Dorsolateral prefrontal cortex (tissue), 122 donors: ENCODE measurements at places on chromosomes 3 and 15.

DNA sequence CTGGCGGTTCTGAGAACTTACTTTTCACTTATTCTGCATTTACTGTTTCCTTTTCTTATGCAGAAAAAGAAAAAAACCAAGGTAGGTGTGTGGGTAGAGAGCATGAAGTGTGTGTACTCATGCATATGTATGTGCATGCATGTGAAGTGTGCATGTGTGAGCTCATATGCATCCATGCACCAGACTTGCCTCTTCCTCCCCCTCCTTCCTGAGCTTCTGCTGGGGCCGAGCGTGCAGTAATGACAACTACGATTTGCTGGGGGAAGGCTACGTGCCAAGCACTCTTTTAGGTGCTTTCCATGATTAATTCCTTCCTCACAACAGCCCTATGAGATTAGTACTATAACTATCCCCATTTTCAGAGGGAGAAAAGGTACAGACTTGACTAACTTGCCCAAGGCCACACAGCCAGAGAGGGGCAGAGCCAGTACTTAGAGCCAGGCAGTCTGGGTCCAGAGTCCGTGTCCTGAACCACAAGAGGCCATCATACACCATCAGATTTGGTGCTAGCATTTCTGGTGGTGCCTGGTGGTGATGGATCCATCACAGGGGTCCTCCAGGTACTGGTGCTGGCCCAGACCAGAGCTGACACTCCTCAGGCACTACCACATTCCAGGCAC, 46.7 kb downstream of the CAPN3 start:
- DNase-seq, result peak; percentile 20

DNA sequence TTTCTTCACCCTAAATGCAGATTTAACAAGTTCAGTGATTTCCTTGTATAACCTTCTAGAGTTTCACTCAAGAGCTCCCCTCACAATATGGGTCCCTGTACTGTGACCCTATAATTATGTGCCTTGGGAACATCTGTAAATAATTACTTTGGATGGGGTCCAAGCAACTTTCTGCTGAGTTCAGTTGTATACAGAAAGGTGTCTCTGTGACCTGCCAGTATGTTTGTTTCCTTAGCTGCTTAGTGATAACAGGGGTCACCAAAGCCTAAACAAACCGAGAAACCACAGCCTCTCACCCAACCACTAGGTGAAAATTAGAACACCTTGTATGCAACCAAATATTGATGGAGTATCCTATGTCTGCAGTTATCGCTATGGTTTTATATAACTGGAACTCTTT, 29.8 kb upstream of the SLC25A36 start:
- DNase-seq, result no peak

DNA sequence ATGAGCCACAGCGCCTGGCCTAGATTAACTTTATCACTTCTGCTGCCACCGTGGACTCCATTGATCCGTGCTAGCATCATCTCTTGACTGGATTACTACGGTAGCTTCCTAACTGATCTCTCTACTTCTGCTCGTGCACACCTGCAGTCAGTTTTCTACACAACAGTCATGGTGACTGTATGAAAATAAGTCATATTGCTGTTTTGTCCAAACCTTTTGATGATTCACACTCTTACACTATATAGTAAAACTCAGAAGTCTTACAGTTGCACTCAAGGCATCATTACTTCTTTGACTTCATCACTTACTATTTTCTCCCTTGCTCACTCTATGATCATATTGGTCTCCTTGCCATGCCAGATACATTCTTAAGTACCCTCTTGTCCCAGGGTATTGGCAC, 10.1 kb downstream of the PDCD6IP start:
- no peak for DNase-seq

DNA sequence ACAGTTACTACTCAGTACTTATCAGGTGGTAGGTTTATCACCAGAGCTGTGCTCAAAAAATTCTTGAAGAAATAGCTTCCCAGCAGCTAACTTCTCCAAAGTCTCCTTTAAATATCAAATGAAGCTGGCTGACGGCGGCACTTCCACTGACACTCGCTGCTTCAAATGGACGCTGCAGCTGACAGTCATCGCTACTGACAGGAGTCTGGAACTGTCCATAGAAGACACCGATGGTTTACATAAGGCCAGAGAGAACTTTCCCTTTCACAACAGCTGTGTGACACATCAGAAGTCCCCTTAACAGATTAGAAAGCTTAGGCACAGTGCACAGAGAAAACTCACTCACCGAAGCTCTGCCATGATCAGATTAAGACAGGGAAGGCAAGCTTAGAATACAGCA, 270.2 kb downstream of the SHOX2 start:
- no peak for DNase-seq

- no peak for DNase-seq
Measured at GRCh38 chr3:133295944-133296917, 103.6 kb upstream of the BFSP2 start.

- DNase-seq, result no peak
Measured at GRCh38 chr3:21256932-21257331, 494.1 kb downstream of the ZNF385D start.

GRCh38 chr3:183664913-183665381, 29.5 kb downstream of the KLHL24 start:
- DNase-seq, result no peak

DNA sequence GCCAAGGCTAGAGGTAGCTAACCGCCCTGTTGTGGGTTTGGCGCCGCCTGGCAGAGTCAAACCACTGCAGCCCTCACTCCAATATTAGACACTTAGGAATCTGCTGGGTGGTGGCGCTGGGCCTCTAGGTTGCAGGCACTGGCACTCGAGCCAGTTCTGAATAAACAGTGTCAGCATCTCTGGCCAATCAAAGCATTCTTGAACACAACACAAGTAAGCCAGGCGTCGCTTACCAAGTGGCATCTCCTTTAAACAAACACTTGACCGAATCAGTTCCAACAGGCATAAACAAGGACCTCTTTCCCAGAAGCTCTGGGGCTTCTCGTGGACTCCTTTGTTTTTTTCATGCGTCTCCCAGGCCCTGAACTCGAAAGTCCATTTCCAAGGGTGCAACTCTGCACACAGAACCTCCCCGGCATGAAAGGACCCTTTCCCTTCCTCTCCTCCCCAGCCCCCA, 82.3 kb downstream of the LRIG1 start:
- DNase-seq, result peak; percentile 74

GRCh38 chr3:8641472-8641871, 3.1 kb downstream of the SSUH2 start:
- DNase-seq, result no peak

DNA sequence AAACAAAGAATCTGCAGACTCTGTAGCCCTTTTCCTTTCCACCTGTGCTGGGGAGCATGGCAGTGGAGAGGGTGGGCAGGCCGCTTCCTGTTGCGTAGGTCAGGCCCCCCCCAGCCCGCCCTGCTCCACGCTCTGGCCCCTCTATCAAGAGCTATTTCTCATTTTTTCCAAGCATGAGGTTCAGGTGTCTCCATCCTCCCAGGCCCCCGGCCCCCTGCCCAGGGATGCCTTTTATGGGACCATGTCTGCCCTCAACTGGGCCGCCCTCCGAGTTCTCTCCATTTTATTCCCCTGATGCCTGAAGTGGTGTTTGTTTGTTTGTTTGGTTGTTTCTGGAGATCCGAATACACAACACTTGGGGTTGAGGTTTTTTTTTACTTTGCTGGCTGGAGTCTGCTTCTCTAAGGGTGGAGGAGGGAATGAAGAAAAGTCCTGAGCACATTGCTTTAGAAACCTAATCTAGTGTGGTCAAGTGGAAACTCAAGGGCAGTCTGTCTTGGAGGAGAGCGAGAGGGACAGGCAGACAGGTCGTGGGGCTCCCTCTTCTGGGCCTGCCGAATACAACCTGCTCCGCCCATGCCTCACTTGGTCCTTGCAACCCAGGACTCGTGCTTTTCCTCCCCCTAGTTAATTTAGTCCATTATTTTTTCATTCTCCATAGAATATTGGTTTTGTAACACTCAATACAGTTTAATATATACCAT, 176.5 kb upstream of the LYSMD4 start:
- no peak for DNase-seq

- no peak for DNase-seq
Measured at GRCh38 chr15:36742696-36743095, 163.3 kb downstream of the CDIN1 start.

GRCh38 chr3:182124187-182124586, 412.5 kb downstream of the SOX2 start:
- DNase-seq, result no peak

DNA sequence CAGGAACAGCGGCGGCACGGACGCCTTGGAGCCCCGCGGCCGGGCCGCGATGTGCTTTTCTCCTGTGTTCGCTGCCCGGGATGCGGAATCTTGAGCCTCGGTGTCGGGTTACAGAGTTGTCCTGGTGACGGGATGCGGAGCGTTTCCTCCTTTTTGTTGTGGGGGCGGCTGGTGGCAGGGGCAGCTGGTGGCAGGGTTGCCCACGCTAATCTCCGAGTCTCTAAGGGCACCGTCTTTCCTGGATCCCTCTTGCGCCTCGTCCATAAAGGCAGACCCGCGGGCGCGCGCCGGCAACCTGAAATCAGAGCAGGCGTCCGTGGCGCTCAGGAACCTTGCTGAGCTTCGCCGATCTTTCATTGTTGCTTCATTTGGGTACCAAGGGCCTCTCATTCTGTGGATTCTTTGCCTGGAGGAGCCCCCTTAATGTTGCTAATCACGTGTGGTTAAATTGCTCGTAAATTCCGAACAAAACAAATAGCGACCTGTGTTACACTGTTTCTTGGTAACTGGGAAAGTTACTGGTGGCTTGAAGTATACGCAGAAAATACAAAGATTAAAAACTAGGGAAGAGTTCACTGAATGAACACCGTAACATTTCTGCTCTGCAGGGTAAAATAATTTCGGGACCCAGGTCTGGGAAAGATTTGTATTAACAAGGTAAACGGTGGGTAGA, 844 bp upstream of the PFN2 start:
- peak; percentile 48 for DNase-seq

DNA sequence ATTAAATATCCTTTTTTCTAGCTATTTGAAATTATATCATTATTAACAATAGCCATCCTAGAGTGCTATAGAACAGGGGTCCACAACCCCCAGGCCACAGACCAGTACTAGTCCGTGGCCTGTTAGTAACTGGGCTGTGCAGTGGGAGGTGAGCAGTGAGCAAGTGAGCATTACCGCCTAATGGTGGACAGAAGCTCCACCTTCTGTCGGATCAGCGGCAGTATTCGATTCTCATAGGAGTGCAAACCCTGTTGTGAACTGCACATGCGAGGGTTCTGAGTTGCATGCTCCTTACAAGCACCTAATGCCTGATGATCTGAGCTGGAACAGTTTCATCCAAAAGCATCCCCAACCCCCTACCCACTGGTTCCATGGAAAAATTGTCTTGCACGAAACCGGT, 11.7 kb downstream of the CLDN16 start:
- DNase-seq, result no peak

DNA sequence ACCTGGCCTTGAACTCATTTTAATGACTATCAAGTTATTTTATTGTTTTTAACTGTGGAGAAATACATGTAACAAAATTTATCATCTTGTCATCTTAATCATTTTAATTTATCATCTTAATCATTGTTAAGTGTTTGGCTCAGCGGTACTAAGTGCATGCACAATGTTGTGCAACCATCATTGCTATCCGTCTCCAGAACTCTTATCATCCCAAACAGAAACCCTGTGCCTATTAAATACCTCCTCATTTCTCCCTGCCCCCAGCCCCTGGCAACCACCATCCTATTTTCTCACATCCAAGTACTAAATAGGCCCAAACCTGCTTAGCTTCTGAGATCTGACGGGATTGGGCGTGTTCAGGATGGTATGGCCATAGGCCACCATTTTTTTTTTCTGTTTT, 51.5 kb upstream of the UBP1 start:
- DNase-seq, result no peak
